ENCODE measurements at places on chromosomes 5 and 9. TPM values are rescaled to one million over a fixed set of nuclear protein-coding genes. Genes with fewer than 3 reads are reported as not detected.

Gene HSD17B3
- total RNA-seq, result 1.9 TPM

Gene TRIP13
- total RNA-seq, result 44.5 TPM

Gene CDC20B
- not detected for total RNA-seq

Gene RNF183
- total RNA-seq, result not detected

Gene ANKRD34B
- not detected for total RNA-seq

Gene MTX3
- 10.8 TPM for total RNA-seq

Gene GRIA1
- 1.2 TPM for total RNA-seq

Gene ARID3C
- not detected for total RNA-seq

Gene STK32A
- total RNA-seq, result 0.07 TPM

Gene ACSL6
- not detected for total RNA-seq

Gene MEIKIN
- total RNA-seq, result not detected

All from M059J (cell line).